Lung microvascular endothelial cell (primary cell): ENCODE measurements at places on chromosomes 12 and 14. TPM values are rescaled to one million over a fixed set of nuclear protein-coding genes. Genes with fewer than 3 reads are reported as not detected.

Gene OR2AP1
- total RNA-seq: not detected in 2 replicates

Gene DEGS2
- 0.20 and 0.22 TPM in 2 replicates for total RNA-seq

Gene C12orf56
- total RNA-seq: not detected in 2 replicates

Gene OR4K1
- total RNA-seq: not detected in 2 replicates

Gene STX2
- 16.8 and 23.8 TPM in 2 replicates for total RNA-seq

Gene TSHR
- total RNA-seq: not detected in 2 replicates

Gene ACSM4
- not detected in 2 replicates for total RNA-seq

Gene CLEC2A
- total RNA-seq: not detected in 2 replicates

Gene RAB35
- total RNA-seq: 30.9 and 41.3 TPM in 2 replicates

Gene KLRF1
- 0.20 TPM in 1 of 2 replicates, not detected in the other for total RNA-seq

Gene NTS
- total RNA-seq: under 0.01 and 0.99 TPM in 2 replicates

Gene TMEM63C
- total RNA-seq: 0.44 and 0.79 TPM in 2 replicates

Gene TNFAIP2
- total RNA-seq: 21.0 and 46.0 TPM in 2 replicates

Gene ALKBH1
- 5.9 and 6.7 TPM in 2 replicates for total RNA-seq

Gene GALNT4
- total RNA-seq: 9.7 and 14.4 TPM in 2 replicates

Gene SMCO2
- total RNA-seq: 0.20 and 0.22 TPM in 2 replicates

Gene TSPAN9
- 74.1 and 83.7 TPM in 2 replicates for total RNA-seq

Gene CCDC177
- not detected in 2 replicates for total RNA-seq

Gene BMP4
- 25.1 and 48.2 TPM in 2 replicates for total RNA-seq

Gene PLA2G1B
- total RNA-seq: not detected in 2 replicates

Gene DICER1
- total RNA-seq: 24.6 and 27.6 TPM in 2 replicates

Gene GLS2
- total RNA-seq: 0.20 TPM in 1 of 2 replicates, not detected in the other

Gene HEATR5A
- 24.0 and 33.5 TPM in 2 replicates for total RNA-seq

Gene PMCH
- total RNA-seq: not detected in 2 replicates

Gene DPPA3
- total RNA-seq: not detected in 2 replicates

Gene CFAP251
- 1.7 and 2.6 TPM in 2 replicates for total RNA-seq

Gene TWF1
- total RNA-seq: 72.2 and 91.5 TPM in 2 replicates

Gene PZP
- under 0.01 and 0.22 TPM in 2 replicates for total RNA-seq

Gene RALGAPA1
- total RNA-seq: 12.2 and 20.8 TPM in 2 replicates
